ENCODE measurements at places on chromosomes 6 and 20.

GRCh38 chr6:105493736-105494135, 90.9 kb upstream of the PREP start:
- DNase-seq: no peak

DNA sequence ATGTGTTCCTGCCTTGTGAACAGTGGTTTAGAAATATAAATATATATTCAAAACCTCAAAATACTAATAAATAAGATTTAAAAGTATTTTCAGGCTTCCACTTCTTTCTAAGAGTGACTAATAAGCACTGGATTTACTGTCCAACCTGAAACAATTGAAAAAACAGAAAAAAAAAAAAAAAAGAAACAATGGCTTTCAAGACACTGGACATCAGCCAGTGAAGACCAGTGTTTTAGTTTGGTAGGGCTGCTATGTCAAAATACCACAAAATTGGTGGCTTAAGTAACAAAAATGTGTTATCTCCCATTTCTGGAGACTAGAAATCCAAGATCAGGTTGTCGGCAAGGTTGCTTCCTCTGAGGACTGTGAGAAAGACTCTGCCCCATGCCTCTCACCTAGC, 101.4 kb upstream of the PDE7B start:
- DNase-seq: peak; percentile 21

DNA sequence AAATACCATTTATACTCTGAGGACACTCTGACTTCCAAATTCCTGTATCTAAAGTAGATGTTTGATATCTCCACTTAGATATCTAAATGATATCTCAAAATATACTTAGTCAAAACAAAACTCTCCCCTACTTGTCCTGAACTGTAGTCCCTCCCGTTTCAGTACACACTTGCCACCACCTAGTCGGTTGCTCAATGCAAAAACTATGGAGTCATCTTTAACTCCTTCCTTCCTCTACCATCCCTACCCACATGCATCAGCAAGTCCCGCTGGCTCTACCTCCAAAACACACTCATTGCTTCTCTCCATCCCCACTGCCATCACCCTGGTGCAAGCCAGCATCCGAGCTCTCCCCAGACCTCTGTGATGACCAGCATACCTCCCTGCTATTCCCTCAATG, 13.2 kb downstream of the STX7 start:
- DNase-seq: no peak

GRCh38 chr6:2396846-2397630, 151.6 kb upstream of the GMDS start:
- peak; percentile 85 for DNase-seq

DNA sequence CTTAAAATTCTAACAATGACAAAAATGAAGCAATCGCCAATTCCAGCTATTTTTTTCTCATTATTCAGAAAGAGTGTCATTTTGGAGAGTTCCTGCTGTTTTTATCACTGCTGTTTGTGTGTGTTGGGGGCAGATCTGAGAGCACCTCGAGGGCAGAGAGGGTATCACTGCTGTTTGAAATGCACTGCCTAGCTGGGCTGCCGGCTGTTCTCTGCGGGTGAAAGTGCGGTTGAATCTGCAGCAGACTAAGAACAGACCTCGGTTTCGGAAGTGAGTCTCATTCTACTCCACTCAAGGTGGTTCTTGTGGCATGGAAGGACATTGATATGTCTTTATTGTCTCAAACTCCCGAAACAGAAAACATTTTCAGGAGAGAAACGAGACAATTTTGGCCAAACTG, 18.3 kb downstream of the INSM1 start:
- no peak for DNase-seq

Data from fibroblast of upper back skin (primary cell).